Frontal cortex (tissue), 4 donors: ENCODE measurements at places on chromosomes 13 and 19.

GRCh38 chr13:105952233-105952972 is 583.1 kb downstream of the EFNB2 start:
- DNase-seq = no peak

DNA sequence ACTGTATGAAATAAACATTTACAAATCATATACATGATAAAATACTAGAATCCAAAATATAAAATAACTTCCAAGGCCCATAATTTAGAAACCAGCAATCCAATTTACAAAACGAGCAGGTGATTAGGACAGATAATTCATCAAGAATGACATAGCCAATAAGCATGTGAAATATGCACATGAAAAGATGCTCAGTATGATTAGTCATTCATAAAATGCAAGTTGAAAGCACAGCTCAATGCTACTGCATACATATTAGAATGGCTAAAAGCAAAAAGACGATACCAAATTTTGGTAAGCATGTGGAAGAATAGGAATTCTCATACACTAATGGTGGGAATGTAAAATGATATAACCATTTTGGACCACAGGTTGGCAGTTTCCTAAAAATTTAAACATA is 837.2 kb upstream of the MIR17HG start:
- no peak for DNase-seq

DNA sequence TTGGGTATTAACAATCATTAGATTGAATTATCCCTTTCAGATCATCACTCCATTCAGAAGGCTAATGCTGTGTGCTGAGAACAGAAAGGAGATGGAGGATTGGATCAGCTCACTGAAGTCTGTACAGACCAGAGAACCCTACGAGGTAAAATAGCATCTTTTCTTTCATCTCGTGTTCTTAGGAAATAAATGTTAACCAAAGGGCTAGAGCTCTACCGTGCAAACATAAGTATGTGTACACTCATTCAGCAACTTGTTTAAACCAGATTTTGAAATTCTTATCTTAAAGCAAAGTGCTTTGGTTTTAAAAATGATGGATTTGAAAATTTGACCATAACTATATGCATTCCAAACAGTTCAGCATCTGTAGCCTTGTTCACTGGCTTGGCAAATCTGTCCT is 106.8 kb downstream of the DGKH start:
- DNase-seq = no peak

GRCh38 chr13:79402074-79402635 is 3.9 kb downstream of the RBM26 start:
- no peak for DNase-seq

- no peak for DNase-seq
Measured at GRCh38 chr19:14441041-14441938, 8.2 kb downstream of the PKN1 start.

DNA sequence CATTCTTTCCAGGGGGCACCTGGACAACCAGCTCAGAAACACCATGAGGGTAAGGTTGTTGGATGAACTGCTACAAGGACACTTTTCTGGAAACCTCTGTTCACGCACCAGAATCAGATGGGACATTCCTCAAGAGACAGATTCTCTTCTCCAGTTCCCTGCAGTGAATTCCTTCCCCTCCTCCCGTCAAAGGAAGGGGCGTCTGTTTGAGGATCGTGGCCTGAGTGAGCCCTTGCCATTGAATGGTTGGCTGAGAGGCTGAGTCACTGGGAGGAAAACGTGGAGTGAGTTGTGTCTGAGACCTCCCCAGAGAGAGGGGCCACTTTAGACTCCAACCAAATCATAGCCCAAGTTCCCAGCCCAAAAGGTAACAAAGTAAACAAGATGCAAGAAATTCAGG is 79.4 kb upstream of the ZNF507 start:
- no peak for DNase-seq

- DNase-seq = no peak
Measured at GRCh38 chr19:48381178-48381950, 10.0 kb downstream of the KDELR1 start.

DNA sequence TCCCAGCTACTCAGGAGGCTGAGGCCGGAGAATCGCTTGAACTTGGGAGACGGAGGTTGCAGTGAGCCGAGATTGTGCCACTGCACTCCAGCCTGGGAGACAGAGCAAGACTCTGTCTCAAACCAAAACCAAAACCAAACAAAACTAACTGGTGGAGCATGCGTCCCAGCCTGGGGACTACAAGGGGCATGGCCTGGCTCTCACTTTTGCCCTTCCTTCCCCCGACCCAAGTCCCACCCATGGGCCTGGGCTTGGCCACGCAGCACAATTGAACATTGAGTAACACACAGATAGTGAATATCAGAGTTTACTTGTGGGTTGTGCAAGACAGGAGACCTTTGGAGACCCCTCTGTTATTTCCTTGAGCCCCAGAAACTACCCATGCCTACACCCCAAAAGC is 13.2 kb downstream of the TMEM221 start:
- DNase-seq = no peak

DNA sequence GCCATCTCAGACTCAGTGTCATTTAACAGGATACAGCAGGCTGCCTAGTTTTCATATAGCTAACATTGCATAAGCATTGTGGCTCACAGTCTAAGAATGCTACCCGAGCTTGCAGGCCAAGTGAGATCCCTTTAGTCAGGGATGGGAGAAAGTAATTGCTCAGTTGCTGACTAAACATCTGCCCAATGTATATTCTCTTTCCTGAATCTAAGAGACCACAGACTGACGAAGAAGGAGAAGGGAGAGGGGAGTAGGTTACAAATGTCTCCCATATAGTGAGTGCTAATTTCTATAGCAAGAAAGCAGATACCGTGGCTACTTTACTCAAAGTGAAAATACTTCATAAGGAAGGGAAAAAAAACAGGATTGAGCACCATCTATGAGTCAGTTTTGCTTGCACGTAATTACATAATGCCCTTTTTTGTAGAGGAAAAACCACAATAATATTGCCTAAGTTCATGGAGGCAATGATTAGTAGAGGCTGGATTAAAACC is 453.9 kb downstream of the COG6 start:
- no peak for DNase-seq

GRCh38 chr19:27765397-27765796 is 1447.6 kb downstream of the UQCRFS1 start:
- no peak for DNase-seq

DNA sequence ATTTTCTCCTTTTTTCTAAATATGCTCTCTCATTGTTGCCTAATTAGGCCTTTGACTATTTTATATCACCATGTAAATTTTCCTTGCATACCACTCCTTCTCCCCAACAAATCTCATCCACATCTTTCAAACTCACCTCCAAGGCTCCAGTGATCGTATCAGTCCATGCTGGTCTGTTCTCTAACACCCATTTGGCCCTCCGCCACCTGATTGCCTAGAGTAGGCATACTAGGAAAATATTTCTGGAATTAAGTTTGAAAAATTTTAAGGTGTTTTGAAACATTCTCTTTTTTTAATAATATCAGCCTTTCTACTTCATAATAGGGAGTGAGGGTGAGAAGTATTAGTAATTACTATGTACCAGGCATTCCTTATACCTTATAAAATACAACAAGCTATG is 473.9 kb downstream of the FGF9 start:
- DNase-seq = no peak

DNA sequence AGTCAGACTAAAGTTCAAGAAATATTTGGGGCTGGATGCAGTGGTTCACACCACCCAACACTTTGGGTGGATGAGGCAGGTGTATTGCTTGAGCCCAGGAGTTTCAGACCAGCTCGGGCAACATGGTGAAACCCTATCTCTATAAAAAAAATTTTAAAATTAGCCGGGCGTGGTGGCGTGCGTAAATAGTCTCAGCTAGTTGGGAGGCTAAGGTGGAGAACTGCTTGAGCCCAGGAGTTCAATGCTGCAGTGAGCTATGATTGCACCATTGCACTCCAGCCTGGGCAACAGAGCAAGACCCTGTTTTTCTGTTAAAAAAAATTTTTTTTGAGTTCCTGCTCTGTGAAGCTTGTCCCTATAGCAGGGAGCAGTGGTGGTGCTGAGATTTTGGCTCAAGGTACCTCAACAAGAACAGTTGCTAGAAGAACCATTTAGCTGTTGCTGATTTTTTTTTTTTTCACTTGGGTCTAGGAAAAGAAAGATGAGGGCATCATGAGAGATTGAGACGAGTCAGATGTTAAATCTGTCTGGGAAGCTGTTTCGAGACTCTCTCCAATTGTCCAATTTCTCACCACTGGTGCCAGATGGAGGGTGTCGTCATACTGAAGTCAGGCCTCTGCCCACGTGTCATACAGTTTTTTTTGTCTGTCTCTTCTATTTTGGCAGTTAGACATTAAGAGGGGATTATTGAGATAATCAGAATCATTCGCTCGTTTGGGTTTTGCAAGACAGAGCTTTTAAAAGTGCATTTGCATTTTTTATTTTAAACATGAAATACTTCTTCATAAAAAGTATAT is 3.7 kb downstream of the SLC25A42 start:
- no peak for DNase-seq

DNA sequence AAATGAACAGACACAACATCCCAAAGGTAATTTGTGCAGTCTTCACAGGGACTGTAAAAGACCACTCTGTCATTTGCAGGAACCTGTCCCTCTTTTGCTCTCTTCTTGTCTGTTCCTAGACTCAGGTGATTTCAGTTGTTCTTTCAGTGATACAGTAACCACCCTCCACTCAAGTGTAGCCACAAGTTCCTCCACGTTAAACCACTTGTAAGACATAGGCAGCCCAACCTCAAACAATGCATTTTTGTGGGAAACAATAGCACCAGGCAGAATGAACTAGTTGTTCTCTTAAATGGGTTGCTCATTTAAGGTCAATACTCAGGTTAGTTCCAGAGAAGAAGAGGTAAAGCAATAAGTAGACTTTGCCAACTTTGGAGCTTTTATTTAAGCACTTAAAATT is 359.4 kb downstream of the MZT1 start:
- no peak for DNase-seq

GRCh38 chr19:53576941-53577653 is 39.2 kb downstream of the ZNF331 start:
- DNase-seq = no peak

DNA sequence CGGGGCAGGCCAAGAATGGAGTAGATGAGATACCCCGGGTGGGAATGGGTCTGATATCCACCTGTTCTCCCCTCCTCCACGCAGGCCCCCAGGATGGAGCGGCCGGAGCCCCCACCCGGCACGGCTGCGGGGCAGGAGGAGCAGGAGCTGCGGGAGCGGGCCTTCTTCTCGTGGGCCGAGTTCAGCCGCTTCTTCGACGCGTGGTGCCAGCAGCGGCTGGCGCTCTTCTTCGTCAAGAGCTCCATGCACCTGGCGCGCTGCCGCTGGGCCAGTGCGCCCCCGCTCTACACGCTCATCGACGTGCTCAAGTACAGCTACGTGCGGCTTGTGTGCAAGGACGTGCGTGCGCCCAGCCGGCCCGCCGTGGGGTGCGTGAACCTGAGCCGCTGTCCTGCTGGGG is 1.2 kb downstream of the ZSWIM9 start:
- DNase-seq = no peak

GRCh38 chr13:98476538-98476966 is 100.4 kb downstream of the STK24 start:
- DNase-seq = peak; percentile 56

- DNase-seq = no peak
Measured at GRCh38 chr13:99363391-99363790, 56.2 kb upstream of the GPR183 start.

DNA sequence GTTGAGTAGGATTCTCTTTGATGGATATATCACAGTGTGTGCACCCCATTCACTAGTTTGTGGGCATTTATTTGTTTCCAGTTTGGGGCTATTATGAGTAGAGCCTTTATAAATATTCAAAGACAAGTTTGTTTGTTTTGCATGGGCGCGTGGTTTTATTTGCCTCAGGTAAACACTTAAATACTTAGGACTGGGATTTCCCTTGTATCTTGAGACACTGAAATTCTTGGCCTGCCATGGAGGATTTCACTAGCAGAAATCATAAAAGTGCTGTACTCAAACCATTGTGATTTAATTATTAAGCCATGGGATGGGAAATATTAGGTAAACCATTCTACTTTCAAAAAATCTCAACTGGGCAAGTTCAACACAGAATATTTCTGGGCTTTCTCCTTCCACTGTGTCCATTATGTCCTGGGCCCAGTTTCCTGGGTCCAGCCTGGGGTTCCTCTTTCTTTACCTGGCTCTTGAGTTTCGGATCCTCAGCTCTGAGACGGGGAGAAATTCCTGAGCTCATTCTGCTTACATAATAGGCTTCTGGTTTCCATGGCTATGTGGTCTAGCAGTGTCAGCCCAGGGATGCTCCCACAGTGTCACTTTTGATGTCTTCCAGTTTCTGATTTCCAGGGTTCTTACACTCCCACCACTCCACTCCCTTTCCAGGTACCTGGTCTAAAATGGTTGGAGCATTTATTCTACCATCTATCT is 14.4 kb downstream of the MYO16 start:
- no peak for DNase-seq

DNA sequence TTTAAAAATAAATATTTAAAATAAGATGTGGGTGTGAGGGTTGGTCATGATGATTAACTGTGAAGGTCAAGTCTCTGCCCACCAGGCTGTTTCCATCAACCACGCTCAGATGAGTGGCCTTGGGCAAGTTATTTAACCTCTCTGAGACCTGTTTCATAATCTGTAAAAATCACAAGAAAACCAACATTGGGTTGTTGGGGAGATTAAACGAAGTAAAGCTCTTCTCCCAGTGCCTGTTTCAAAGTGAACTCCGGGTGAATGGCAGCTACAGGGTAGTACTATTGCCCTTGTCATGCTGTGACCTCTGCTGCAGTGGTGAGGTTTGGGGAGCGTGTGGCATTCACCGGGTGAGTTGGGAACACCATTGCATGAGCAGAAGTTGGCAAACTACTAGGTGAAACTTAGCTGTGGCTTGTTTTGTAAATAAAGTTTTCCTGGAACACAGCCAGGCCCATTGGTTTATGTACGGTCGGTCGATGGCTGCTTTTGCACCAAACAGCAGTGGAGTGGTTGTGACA is 153.2 kb downstream of the USP12 start:
- DNase-seq = no peak

DNA sequence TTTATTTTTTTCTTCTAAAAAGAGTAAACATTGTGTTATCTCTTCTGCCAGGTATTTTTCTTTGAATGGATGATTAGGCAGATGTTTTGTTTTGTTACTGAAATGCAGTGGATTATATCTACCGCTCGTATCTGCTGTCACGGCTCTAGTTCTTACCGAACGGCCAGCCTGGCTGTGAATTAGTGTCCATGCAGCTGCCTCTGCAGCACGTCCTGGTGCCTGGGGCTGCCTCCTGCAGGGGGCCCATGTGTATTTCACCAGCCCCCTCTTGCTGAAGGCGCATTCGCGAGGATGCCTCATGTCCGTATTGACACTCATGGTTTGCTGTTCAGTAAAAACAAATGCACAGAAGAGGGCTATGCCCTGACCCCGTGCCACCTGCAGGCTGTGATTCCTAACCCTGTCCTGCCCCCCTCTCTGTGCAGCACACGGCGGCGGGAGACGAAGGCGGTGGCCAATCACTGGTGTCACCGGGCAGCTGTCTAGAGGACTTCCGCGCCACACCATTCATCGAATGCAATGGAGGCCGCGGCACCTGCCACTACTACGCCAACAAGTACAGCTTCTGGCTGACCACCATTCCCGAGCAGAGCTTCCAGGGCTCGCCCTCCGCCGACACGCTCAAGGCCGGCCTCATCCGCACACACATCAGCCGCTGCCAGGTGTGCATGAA is 49.9 kb downstream of the RAB20 start:
- DNase-seq = no peak
